Inflammatory macrophage treated with lipopolysaccharide for 4 hours (primary cell): ENCODE measurements at places on chromosomes 3 and 15.

DNA sequence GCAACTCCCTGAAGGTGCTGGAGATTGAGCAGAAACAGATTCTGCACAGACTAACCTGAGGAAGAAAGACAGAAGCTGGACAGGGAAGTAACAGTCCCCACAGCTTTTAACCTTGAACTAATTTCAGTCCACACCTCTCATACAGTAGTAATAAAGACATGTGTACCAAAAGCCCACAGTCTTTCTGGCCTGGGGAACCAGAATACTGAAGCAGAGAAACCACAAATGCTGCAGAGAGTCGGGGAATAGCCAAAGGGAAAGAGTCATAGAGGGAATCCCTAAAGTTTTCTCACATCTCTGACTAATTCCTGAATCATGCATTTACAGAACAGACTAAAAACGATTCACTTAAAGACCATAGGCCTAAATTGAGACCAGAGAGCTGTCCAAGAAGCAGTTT is 503.4 kb upstream of the NECTIN3 start:
- DNase-seq = no peak

GRCh38 chr3:36393563-36393962 is 13.3 kb downstream of the STAC start:
- DNase-seq = peak; percentile 93

- DNase-seq = peak; percentile 26
Observed at GRCh38 chr3:184636741-184637316, 75.0 kb downstream of the MAGEF1 start.

DNA sequence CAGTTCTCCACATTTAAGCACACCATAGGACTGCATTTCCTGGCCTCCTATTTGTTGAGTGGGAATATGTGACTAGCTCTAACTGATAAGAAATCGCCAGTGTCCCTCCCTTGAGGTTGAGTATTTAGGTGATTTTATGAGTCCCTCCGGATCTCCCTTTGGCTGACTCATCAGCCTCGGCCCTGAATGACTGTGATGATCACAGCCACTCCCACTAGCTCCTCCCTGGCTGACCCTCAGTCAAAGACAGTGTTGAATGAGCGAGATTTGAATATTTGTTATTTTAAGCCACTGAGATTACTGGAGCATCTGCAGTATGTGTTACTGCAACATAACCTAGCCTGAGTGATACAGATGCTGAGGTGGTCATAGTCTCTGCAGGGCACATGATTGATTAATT is 515.3 kb downstream of the EPHB1 start:
- DNase-seq = no peak

DNA sequence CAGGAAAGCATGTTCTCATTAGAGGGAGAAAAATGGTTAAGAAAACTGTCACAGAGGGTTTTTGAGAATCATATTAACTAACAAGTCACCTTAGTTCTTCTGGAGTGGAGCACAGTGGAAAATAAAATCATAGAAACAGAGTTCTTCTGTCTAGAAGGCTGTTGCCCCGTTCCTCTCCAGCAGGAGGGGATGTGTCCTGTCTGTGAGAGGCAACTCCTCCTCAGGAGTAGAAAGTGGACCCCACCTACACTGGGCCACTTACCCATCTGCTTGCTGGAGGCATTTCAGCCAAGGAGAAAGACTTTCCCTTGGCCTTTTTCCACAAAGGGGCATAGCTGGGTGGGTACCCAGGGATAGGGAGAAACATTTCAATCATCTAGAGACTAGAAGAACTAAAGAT is 106.6 kb downstream of the SSR3 start:
- DNase-seq = peak; percentile 5

DNA sequence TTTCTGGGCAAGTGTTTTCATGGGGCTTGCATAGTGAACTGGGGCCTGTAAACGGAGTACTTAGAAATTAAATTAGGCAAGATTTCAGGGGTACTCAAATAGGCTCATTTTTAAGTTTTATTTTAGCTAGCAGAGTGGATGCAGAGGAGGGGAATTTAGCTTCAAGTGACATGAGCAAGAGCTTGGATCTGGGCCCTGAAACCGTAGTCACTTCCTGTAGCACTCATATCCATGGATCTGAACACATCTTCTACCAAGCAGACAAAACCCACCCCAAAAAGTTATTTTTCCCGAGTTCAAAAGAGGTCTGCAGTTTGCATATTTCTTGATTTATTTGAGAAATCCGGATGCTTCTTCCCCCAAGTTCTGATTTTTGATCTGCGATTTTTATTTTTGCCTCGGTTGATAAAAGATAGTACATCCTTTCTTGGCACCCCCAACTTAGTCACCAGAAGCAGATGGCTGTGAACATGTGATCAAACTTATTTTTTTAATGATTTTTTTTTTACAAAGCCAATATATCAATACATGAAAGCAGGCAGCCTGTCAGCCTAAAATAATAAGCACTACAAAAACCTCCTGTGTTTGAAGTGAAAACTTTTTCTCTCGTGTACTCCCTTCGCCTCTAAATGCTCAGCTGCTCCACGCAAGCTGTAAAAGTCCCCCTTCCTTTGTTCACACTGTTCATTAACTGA is 36.6 kb upstream of the STT3B start:
- DNase-seq = no peak

GRCh38 chr15:75843678-75844581 is 683 bp downstream of the UBE2Q2 start:
- DNase-seq = peak; percentile 57

DNA sequence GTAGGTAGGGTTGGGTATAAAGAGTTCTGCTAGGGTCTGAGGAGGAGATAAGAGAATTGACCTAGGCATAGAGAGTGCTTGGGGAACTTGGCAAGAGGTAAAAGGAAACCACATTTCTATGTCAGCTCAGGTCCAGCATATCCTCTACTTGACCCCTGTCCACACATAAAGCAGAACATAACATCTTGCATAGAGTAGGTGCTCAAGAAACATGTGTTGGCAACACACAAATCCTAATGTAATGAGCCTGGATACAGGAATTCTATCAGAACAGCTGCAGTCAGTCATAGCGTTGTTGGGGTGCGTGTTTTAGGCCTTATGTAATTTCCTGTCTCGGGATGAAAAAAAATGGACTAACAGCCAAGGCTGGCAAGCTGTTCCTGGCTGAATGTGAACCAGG is 35.0 kb upstream of the PLCL2 start:
- peak; percentile 22 for DNase-seq

GRCh38 chr3:186682812-186683211 is 17.0 kb downstream of the HRG start:
- peak; percentile 49 for DNase-seq

GRCh38 chr15:77629070-77630030 is 3.4 kb downstream of the LINGO1 start:
- DNase-seq = no peak

DNA sequence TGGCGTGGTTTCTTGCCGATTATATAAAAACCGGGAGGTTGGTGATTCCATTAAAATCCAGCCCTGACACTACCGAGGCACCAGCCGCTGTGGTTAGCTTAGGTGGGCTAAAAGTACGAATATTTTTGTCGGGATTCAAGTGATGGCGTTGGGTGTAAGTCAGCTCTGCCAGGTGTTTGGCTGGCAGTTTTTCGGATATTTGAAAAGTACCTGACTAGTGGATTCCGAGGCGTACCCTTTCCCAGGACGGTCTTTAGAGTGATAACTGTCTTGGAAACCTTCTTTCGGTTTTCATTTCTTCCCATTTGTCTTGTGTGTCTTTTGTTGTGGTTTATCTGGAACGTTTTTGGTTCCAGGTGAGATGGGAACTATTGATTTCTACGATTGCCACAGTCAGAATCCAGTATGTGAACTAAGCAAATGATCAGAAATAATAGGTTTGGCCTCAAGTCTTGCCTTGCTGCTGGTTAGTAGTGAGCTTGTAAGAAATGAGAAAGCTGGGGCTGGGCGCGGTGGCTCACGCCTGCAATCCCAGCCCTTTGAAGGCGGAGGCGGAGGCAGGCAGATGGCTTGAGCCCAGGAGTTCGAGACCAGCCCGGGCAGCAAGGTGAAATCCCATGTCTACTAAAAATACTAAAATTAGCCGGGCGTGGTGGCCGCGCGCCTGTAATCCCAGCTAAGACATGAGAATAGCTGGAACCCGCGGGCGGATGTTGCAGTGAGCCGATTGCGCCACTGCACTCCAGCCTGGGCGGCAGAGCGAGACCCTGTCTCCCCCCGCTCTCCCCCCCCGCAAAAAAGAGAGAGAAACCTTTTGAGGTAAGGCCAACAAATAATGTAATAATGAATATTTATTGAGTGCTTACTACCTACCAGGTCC is 1.4 kb downstream of the FYTTD1 start:
- DNase-seq = peak; percentile 46

DNA sequence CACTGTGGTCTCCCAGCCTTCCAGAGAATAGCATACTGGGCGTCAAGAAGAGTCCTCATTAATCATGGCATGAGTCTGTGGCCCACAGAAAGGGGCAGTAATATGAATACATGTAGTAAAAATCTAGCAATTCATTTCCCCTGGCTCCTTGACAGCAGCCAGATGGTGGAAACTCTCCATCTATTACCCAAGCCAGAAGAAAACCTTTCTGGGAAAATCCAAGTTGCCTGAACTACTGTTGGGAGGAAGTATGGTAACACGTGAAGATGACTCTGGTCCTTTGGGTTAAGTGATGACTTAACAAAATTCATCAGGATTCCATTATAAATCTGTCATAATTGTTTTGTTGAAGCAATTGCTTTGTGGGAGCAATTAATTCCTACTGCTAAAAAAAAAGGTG is 530.5 kb downstream of the FHIT start:
- DNase-seq = peak; percentile 18

- peak; percentile 32 for DNase-seq
Observed at GRCh38 chr3:138426211-138426610, 8.2 kb upstream of the ESYT3 start.
